ENCODE measurements at places on chromosomes 4 and X.

DNA sequence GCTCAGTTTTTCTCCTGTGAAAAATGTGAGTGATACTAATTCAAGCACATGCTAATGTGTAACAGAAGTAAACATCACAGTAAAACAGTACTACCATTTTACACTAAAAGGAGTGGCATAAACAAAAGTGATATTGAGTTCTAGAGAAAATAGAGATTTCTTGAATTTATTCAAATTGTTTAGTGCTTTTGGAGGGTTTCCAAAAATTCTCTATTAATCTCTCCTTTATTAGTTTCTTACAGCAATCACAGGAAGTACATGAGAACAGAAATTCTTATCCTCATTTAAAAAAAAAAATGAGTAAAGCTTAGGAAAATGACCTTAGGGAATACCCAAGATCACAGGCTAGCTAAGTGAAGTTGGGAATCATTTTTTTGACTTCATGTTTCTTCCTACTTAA, 459.7 kb upstream of the GALNTL6 start:
- no peak for DNase-seq

DNA sequence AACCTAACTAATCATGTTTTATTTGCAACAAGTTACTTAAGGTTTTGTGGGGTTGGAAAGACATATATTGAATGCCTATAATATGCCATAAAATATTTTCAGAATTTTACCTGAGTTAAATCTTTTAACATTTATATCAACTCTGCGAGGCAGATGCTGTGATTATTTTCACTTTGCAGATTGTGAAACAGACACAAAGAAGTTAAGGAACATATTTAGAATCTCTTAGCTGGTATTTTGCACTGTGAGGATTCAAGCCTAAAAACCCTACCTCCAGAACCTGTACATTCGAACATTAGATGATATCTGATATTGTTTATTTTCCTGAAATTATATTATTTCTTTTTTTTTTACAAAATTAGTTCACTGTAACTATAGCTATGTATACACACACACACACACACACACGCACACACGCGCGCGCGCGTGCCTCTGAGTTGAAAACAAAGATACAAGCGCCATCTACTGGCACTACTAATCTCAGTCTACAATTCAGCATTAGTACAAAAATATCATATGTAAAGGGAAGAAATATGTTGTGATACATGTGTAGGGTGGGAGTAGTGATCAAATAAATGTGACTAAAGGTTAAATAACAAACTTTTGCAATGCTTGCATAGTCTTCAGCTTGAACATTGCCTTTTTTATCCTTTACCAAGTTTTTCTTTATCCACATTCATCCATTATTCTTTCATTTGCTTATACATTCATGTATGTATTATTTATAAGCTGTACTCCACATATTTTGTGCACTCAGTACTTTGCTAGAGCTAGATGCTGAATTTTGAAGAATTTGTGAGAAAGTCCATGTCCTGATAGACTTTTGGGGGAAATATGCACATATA, 61.5 kb downstream of the ANXA10 start:
- peak; percentile 76 for DNase-seq

GRCh38 chrX:1424147-1424851, 28.4 kb downstream of the ASMTL start:
- DNase-seq = no peak

- DNase-seq = no peak
Observed at GRCh38 chr4:125582302-125582701, 267.5 kb downstream of the FAT4 start.

DNA sequence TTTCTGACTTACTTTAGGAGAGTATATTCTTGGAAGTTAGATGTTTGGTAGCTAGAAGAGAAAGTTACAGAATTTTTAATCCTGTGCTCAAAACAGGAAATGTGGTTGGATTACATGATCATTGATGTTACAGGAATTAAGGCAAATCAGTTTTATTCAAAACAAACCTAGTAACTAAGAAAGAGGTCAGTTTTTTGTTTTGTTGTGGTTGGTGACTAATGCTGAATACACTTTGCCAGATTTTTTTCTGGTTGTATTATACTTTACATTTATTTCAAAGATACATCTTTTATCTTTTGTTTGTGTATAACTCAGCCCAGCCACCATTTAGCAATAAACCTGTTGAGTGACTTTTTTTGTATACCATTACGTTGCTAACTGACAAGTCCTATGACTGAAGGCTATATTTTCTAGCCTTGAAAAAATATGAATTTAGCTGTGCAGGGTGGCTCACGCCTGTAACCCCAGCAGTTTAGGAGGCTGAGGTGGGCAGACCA, 116.7 kb downstream of the KLHL8 start:
- no peak for DNase-seq

- no peak for DNase-seq
Observed at GRCh38 chr4:13087041-13087440, 397.1 kb downstream of the RAB28 start.

- no peak for DNase-seq
Observed at GRCh38 chr4:130608121-130608520, 1512.2 kb downstream of the C4orf33 start.

GRCh38 chr4:5054532-5054931, 3.3 kb downstream of the STK32B start:
- no peak for DNase-seq

GRCh38 chr4:168451744-168452390, 28.4 kb downstream of the DDX60L start:
- DNase-seq = peak; percentile 64

GRCh38 chr4:133147286-133147821, 1.7 kb upstream of the PCDH10 start:
- no peak for DNase-seq

DNA sequence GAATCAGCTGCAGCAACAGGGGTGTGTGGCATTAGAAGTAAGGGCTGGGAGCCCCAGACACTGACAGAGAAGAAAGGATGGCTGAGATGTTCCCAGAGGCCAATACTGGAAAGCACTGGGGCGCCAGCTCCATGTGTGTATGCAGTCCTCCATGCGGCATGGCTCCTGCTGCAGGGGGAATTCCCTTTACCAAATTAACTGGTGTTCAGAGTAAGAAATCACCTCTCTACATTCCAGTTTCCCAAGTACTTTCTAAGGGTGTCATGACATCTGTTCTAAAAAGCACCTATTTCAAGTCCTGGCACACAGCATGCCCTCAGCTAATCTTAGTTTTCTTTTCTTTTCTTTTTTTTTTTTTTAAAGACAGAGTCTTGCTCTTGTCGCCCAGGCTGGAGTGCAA, 98.0 kb downstream of the MAML3 start:
- DNase-seq = no peak

- DNase-seq = no peak
Observed at GRCh38 chr4:770022-770421, 55.9 kb downstream of the CPLX1 start.

GRCh38 chr4:96991083-96991482, 1151.2 kb downstream of the PDHA2 start:
- DNase-seq = no peak

DNA sequence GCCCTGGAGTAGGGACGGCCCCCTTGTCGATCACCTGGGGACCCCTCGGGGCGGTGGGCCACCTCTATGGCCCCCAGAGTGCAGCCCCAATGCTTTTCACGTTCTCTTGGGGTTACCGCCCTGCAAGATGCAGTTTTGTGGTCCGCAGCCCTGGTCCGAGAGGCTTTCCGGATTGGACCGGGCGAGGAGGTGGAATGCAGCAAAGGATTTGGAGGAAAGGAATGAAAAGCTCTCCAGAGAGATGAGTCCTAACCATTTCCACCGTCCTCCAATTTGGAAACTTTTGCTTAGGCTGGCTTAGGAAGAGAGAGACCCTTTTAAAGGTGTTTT, 601 bp downstream of the SLC25A43 start:
- DNase-seq = no peak

DNA sequence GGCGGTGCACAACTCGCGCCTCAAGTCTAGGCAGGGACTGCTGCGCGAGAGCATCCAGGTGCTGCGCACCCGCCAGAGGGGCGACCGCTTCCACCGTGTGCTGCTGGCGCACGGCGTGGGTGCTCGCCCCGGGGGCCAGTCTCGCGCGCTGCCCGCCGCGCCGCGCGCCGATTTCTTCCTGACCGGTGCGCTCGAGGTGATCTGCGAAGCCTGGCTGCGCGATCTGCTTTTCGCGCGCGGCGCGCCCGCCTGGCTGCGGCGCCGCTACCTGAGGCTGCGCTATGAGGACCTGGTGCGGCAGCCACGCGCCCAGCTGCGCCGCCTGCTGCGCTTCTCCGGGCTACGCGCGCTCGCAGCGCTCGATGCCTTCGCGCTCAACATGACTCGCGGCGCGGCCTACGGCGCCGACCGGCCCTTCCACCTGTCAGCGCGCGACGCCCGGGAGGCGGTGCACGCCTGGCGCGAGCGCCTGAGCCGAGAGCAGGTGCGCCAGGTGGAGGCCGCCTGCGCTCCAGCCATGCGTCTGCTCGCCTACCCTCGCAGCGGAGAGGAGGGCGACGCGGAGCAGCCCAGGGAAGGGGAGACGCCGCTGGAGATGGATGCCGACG, 1.3 kb downstream of the CHST7 start:
- no peak for DNase-seq

DNA sequence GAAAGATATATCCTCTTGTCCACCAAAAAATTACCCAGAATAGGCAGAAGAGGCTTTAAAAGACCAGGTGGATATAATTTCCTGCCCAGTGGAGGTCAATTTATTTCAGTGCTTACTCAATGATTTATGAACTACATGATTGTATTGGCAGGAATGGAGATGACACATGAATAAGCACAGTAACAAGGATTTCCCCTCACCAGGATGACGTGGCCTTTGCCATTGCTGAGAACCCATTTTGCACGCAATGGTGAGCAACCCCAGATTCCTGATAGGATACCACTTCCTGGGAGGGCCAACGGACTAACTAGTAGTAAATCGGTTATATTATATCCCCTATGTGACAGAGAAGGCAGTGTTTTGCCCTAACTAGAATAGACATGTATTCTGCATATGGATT, 11.6 kb upstream of the TTC29 start:
- no peak for DNase-seq

DNA sequence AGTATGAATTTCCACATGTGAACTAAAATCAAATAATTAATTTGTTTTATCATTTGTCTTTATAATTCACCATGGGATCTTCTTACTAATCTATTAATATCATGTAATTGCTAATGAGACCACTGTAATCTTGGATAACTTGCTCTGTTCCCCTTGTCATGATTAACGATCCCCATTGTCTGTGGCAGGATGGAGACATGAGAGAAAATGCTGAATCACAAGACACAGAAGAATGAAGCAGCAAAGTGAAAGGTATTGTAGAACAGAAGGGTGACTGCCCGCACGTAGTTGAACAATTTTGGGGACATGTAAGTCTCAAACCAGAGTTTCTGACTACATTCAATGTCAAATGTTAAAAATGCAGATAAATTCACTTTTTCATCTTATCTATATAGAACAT, 135.2 kb downstream of the EPHA5 start:
- DNase-seq = no peak

GRCh38 chrX:15087747-15088146, 182.1 kb downstream of the ASB9 start:
- no peak for DNase-seq

DNA sequence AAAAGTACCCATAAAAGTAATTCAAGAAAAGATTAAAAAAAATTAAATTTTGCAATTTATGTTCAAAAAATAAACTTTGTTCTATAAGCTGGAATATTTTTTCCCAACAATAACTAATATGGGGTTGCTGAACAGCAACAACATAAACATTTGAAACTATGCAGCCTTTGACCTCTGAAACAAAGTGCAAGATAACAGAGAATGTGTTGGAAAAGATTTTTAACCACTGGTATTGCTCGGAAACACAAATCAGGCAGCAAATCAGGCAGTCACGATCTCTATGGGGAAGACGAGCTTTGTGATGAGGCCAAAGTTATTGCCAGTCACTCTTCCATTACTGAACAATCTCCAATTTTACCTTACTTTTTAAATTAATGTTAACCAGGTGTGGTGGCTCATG, 332.1 kb downstream of the PABPC4L start:
- no peak for DNase-seq

GRCh38 chrX:154401918-154402621, 3.9 kb downstream of the RPL10 start:
- DNase-seq = no peak

- DNase-seq = no peak
Observed at GRCh38 chr4:7524843-7525242, 90.1 kb upstream of the PSAPL1 start.

DNA sequence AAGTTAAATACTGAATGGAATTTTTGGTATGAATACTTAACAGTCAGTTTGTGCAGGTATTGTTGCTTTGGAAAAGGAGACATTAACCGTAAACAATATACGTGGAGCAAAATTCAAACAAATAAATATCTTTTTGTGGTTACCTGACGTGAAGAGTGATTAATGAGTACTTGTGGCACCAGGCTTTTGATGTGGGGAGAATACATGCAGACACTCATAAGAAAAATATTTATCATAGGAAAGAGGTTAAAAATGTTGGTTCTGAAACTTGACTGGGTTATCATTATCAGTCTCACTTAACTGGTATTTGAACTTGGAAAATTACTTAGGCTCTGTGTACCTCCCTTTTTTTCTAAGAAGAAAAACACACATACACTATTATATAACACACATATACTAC, 136.4 kb upstream of the NDST4 start:
- no peak for DNase-seq

DNA sequence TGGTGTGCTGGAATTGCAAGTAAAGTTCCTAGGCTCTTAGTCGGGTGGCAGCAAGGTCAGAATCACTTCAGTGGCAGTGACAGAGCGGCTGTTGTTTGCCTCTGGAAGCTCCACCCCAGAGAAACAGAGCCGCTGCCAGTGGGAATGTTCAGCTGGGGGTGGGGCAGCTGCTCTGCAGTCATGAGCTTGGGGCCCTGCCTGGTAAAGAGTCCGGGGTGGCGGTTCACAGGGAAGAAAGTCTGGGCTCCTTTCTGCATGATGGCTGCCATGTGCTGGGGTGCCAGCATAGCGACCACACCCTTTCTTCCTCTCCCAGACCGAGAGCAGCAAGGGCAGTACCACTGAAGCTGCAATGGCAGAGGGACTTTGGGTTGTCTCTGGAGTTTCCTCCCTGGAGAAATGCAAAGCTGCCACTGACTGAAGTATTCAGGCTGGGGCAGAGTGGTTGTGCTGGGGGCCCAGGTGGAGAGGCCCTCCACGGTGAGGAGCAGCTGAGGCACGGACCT, 108.8 kb upstream of the CENPE start:
- no peak for DNase-seq

DNA sequence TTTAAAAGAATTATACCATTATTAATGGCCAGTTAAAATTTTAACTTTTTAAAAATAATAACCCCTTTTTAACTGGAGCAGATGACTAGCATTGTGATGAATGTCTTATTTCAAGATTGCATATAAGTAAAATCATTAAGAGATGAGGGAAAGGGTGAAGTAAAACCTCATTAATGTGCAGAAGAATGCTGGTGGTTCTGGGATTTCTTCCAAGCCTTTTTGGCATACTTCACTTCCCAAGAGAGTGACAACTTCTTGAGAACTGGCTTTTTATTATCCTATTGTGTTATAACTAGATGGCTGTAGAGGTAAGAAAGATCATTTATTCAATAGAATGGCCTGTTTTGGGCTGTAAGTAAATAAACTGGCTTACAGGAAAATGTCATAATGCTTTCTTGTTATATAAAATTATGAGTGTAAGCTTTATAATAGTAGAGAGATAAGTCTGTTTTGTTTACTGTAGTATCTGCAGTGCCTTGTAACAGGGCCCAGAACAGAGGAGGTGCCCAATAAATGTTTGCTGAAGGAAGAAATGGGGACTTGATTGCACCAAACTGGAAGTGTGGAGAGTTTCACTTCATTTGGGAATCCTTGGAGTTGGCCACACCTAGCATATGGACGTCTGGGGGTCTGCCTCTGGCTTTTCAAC, 242.9 kb upstream of the PITX2 start:
- no peak for DNase-seq

All from inflammatory macrophage treated with lipopolysaccharide for 1 hour (primary cell).